ENCODE measurements at places on chromosomes 3 and 15.

DNA sequence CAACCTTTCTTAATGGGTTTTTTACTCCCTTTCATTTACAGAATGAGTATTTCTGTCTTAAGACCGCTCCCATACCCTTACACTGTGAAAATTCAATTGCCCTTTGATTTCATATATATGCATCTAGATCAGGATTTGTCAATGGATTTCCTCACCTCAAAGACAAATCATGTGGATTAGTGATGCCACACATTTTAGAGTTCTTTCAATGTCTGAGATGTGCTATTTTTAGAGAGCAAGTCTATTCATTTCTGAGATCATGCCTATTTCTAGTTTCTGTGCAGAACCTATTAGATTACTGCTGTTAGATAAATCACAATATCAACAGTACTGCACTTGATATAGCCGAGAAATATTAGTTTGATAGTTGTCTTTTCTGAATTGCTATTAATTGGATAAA lies 137.3 kb downstream of the GABRB3 start:
- DNase-seq, result no peak

DNA sequence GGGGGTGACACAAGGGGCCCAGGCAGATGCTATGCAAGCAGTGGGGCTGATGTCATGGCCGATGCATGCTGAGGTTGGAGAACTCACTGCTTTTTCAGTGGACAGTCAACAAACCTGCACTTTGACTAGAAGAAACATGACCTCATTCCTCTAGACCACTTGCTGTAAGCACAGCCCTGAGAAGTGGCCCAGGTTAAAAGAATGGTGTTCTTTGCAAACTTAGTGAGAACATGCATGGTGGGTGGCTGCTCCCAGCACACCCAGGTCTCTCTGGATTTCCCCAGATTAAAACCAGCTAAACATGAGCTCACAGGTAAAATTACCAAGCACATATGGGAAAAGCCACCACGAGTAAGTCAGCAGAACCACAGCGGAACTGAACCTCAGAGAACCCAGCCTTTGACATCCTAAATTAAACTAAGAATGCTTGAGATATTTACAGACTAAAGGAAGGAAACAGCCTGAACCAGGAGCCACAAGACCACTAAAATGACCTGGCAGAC lies 15.5 kb downstream of the DLEC1 start:
- no peak for DNase-seq

GRCh38 chr15:53233801-53234200 lies 443.7 kb upstream of the ONECUT1 start:
- DNase-seq, result no peak

DNA sequence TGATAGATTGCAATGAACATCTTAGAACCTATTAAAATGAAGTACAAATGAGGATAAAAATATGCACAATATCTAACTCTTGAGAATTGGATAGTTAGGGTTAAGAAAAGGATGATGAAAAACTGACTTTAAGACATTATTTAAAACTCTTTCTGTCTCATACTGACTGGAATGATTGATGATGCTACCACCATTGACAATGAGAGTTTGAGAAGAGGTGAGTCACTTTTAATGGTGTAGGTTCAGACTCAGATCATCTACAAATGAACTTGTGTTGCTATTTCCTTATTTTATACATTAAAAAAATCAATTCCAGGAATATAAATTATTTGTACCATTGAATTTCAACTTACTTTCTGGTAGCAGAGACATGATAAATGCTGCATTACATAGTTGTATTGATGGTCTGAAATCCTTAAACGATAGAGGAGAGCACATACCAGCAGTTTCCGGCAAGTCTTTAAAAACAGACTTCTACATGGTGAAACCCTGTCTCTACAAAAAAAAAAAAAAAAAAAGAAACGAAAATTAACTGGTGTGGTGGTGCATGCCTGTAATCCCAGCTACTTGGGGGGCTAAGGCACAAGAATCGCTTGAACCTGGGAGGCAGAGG lies 409.0 kb downstream of the OTOL1 start:
- no peak for DNase-seq

DNA sequence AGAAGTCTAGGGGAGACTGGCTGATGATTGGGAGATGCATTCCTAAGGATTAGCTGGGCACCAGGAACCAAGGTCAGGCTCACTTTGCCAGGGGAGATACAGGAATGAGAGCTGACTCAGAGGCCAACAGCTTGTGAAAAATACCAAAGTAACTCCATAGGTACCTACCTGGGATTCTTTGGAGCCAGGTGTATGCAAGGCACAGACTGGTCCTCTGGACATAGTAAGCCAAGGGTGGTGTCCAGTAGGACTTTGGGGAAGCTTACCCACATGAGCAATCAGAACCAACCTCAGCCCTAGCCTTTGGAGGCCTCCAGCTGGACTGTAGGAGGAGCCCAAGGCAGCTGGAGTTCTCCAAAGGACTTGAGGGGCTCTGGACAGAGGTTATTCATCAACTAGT lies 47.5 kb downstream of the CRYGS start:
- DNase-seq, result no peak

DNA sequence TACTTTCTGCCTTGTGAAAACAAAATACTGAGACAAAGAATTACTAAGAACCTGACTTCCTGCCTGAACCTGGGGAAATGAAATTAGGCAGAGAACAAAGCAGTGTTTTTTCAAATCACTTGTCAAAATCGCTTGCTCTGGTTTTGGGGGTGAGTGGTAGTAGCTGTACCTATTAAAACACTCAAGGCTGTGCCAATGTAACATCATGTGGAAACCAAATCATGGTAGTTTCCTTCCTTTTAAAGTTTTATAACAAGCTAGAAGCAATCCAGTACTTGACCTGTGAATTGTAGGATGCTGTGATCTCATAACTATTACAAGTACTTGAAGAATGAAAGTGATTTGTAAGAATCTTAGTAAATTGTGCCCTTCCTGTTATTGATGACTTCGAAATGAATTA lies 6.7 kb downstream of the CMTM8 start:
- no peak for DNase-seq

DNA sequence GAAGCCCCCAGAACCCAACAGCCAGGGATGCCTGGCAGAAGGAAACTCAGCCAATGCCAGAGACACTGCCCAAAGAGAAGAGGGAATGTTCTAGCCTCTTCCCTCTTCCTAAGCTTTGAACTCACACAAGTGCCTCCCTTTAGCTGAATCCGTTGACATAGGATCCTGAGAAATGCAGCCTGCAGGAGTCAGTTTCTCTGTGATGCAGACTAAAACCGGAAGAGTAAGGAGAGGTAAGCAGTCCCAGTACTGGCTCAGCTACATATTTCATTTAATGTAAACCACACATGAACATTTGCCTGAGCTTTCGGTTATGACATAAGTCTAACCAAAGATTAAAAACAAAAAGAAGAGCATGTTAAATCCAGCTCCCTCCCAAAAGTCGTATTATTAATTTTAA lies 768.7 kb downstream of the TBL1XR1 start:
- DNase-seq, result no peak

GRCh38 chr15:52716536-52716935 lies 37.3 kb upstream of the ATOSA start:
- DNase-seq, result no peak

DNA sequence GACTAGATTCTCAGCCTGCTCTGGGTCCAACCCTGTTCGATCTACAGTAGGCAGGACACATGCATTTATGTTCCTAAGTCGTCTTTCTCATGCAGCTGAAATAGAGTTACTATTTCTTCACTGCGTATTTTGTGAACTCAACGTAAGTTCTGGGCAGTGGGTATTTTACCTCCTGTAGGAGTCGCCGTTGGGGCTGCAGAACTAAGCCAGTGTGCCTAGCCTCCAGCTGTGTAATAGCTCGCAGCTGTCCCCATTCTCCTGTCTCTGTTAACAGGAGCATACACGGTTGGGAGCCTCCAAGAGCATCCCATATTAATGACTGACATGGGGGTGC lies 58.4 kb upstream of the HRH1 start:
- DNase-seq, result no peak

- DNase-seq, result no peak
Measured at GRCh38 chr3:123627673-123628670, 43.1 kb upstream of the HACD2 start.

DNA sequence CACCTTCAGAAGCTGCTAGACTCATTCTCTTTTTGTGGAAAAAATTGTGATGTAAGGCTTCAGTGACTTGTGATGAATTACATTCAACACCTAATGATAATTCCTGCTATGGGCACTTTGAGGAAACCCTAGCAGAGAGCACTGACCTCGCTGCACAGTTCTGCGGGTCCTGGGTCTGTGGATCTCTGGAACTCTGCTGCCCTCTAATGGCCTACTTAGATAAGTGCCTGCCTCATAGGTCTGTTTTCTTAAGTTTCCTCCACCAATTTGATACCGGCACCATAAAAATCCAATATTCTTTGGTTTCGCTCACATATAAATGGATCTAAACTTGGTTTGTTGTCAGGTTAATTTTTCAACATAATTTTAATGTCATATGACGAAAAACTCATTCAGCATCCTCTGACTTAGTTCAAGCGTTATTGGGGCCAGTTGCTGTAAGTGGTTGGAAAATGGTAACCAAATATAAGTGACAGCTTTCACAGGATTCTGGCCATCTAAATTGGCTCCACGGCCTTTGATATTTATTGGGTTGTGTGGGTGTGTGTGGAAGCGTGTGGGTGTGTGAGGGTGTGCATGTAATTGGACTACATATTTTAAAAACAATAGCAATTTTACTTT lies 10.4 kb downstream of the SLITRK3 start:
- DNase-seq, result no peak

All from stimulated activated CD4-positive, alpha-beta T cell treated with anti-CD3 and anti-CD28 coated beads, Interleukin-4, amount 100 ng/mL, for 1 hour (primary cell).